Activated CD8-positive, alpha-beta memory T cell treated with anti-CD3 and anti-CD28 coated beads, Interleukin-2, amount 50 U/mL, for 48 hours (primary cell): ENCODE measurements at places on chromosomes 7 and 10.

DNA sequence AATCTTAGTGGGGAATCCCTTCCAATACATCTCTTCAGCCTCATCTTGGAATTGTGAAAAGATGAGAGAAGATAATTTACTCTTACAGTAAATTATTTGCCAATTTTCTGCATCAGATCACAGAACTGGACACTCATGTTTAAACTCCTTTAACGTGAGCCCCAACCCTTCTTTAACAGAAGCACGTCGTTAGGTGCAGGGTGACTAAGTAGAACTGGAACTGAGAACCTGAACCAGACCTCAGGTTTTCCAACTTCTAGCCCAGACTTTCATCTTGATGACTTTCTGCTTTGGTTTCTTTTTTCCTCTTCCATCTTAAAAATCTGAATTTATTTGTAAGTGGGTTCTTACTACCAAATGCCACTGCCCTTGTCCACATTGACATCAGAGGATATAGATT is 57.2 kb upstream of the LYZL2 start:
- DNase-seq = no peak

GRCh38 chr10:124912101-124912886 is 29.6 kb upstream of the ZRANB1 start:
- DNase-seq = no peak

GRCh38 chr10:123301077-123301857 is 147.1 kb downstream of the BUB3 start:
- no peak for DNase-seq

GRCh38 chr10:13512564-13512963 is 16.2 kb downstream of the BEND7 start:
- no peak for DNase-seq

- no peak for DNase-seq
These were observed 123.6 kb downstream of the RNF216 start for GRCh38 chr7:5657901-5658300.

GRCh38 chr10:1411451-1411850 is 325.9 kb downstream of the ADARB2 start:
- DNase-seq = no peak

GRCh38 chr10:118511711-118512110 is 83.7 kb downstream of the PRLHR start:
- no peak for DNase-seq

- no peak for DNase-seq
These were observed 7.4 kb downstream of the TTYH3 start for GRCh38 chr7:2639181-2639681.

GRCh38 chr7:132424821-132425724 is 151.2 kb downstream of the PLXNA4 start:
- no peak for DNase-seq

DNA sequence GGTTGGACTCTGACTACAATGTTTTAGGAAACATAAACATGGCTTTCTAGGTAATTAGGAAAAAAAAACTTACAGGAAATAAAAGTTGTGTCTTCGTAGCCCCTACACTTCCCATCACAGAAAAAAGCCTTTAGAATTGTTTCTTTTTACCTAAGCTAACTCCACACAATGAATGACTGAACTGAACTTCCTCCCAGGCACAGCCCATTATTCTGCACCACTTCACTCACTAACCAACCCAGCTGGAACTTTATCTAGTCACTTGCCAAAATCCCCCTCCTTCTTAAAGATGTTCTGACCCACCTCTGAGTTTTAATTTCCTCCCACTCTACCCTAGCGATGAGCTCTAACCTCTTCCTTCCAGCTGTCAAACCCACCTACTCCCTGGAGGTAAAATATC is 91.7 kb upstream of the MEOX2 start:
- DNase-seq = no peak

GRCh38 chr10:16792675-16793074 is 24.5 kb downstream of the RSU1 start:
- DNase-seq = no peak

GRCh38 chr10:131856441-131857094 is 44.2 kb upstream of the PPP2R2D start:
- no peak for DNase-seq

DNA sequence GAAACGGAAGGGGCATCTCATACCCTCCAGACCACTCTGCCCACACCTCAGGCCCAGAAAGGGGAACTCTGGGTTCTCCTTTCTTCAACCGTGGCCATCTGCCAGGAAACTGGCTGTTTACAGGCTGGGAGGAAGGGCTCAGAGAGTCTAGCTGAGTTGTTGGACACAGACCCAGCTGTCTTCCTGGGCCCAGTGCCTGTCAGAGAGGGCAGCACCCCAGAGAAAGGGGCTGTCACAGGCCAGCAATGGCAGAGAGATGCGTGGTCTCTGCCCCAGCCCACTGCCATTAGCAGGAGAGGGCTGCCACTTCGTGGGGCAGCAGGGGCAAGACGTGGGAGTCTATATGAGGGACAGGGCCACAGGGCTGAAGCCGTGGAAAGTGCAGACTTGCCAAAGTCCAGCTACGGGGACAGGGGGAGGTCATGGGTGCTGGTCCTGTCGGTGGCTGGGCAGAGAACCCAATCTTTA is 11.0 kb downstream of the GRID1 start:
- no peak for DNase-seq

- DNase-seq = no peak
These were observed 10.5 kb upstream of the EDRF1 start for GRCh38 chr10:125708971-125709503.

DNA sequence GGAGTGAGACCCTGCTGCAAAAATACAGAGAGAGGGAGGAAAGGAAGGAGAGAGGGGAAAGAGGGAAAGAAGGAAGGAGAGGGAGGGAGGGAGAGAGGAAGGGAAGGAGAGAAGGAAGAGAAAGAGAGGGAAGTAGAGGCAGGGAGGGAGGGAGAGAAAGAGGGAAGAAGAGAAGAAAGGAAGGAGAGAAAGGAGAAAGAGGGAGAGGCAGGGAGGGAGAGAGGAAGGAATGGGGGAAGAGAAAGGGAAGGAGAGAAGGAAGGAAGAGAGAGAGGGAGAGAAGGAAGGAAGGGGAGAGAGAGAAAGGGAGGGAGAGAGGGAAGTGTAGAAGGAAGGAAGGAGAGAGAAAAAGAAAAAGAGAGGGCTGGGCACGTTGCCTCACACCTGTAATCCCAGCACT is 121.7 kb downstream of the TMEM130 start:
- DNase-seq = no peak

- DNase-seq = no peak
These were observed 607.8 kb downstream of the PTPRN2 start for GRCh38 chr7:157979636-157980340.

GRCh38 chr7:101917566-101917965 is 100.1 kb downstream of the CUX1 start:
- no peak for DNase-seq

DNA sequence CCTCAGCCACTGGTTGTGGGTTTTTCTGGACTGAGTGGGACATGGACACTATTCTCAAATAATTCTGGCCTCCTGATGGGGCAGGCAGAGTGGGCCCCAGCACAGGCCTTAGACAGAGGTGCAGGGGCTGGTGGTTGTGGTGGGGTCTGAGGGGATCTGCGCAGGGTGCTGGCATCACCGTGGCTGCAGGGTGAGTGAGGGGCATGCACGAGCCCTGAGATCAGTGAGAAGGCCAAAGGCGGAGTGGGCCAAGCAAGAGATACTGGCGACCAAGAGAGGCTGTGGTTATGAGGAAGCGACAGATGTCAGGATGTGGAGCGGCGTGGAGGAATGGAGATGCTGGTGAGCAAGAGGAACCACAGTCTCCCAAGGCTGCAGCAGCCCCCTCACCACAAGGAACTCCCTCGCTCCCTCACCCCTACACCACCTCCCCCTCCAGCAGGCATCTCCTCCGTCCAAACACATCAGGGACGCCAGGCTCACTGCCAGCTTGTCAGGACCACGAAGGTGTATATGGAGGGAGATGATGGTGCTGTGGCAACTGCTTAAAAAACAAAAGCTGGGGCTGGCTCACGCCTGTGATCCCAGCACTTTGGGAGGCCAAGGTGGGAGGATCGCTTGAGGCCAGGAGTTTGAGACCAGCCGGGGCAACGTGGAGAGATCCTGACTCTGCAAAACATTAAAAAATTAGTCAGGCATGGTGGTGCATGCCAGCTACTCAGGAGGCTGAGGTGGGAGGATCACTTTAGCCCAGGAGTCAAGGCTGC is 9.6 kb downstream of the PRF1 start:
- peak; percentile 42 for DNase-seq

DNA sequence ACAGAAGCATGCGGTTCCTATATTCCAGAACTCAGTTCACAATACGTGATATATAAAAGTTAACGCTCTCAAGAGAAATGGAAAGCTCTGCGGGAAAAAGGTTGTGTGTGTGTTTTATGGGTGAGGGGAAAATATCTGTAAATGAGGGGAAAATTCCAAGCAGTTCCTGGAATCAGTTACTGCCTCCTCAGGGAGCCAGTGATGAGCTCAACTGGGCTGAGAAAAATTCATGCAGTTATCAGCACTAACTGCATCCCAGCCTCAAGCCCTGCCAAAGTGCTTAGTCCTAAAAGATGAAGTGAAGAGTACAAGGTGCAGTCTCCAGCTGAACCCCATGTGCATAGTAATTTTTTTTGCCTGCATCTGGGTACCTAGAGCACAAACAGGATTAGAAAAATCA is 191.9 kb downstream of the CDK14 start:
- no peak for DNase-seq

DNA sequence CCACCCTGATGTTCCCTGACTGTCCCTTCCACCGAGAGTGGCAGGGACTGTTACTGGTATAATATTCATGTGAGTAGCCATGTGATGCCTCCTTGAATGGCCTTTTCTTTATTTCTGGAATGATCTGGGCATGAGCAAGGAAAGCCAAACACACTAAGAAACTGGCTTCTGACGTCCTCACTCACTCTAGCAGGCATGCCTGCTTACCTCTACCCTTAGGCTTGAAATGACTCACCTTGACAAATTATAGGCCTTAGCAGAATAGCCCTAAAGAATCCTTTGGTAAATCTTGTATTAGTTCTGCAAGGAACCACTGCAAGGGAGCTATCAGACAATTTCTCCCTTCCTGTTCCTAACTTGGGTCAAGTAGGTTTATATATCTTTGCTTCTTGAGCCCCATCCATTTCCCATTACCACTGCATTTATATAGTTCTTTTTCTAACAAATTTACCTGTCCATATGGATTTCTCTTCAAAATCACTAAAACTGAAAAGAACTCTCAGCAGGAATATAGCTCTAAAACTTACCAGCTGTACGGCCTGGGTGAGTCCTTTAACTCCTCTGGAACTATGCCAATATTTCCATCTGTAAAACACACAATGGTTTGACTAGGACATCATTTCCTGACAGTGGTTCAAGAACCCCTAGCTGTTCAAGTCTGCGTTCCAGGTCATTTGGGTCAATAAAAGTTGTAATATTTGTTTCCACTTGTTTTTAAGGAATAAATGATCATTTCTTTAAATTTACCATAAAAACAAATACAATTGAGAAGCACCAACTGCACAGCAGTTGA is 13.0 kb upstream of the NDUFA5 start:
- DNase-seq = no peak

GRCh38 chr7:29468196-29468595 is 95.4 kb upstream of the PRR15 start:
- DNase-seq = no peak

- DNase-seq = no peak
These were observed 508.7 kb upstream of the SEMA3D start for GRCh38 chr7:85695533-85695932.

GRCh38 chr7:144019457-144019856 is 19.3 kb downstream of the OR6B1 start:
- no peak for DNase-seq

GRCh38 chr10:104880624-104881398 is 239.7 kb downstream of the SORCS3 start:
- no peak for DNase-seq

GRCh38 chr7:15440482-15440881 is 121.3 kb downstream of the AGMO start:
- no peak for DNase-seq

DNA sequence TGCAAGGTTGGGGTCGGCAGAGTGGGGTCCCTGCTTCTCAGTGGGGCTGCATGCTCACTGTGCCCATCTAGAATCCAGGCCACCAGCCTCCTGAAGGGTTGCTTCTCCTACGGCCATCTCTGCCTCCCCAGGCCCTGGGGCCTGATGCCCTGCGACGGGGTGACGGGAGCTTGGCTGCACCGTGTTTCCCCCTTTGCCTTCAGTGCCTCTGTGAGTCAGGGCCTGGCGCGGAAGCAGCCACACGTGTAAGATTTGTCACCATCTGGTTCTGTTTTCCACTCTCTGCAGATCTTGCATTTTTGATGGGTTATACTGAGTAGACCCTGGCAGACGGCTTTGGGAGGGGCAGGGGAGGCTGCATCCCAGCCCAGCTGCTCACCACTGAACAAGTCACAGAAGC is 7.2 kb downstream of the ADAMTS14 start:
- no peak for DNase-seq

DNA sequence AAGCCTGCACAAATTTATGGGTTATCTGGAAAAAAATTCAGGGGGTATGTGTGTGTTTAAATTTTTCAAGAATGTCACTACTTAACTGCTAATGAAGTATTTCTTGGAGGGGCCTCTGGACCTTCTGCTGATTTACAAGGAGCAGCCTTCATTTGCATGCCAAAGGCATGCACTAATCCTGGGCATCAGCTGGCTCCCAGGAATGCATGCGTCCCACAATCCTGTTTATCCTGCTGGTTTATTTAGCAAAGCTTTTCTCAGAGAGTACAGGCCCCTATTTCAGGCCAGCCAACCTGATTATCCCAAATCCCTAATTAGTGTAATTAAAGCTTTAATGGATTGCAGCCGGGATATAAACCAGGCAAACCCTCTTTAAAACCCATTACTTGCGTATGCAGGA is 170.4 kb downstream of the TAX1BP1 start:
- no peak for DNase-seq

GRCh38 chr7:657565-658119 is 68.9 kb upstream of the DNAAF5 start:
- no peak for DNase-seq

- DNase-seq = no peak
These were observed 388.6 kb upstream of the C7orf33 start for GRCh38 chr7:148201992-148202391.

DNA sequence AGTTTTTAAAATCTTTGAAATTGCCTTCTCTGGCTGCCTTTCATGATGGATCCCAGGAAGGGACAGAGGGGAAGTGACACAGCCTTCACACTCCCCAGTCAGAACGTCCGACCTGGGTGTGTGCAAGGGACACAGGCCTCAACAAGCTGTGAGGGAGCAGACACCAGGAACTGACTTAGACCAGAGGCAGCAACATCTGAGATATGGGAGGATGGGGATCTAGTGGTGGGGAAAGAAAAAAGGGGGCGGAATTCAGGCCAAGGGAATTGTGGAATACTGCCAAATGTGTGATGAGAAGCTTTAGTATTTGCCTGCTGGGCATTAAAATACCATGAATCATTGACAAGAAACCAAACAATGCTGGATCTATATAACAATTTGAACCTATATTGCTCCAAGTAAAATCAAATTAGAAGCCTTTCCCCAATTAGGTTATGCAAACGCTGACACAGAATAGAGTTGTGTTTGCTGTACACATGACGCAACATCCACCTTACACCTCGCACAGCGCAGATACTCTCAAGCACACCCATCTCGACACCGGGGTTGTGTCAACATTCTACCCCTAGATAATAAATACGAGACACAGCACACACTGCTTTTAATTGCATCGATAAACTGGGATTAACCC is 17.2 kb upstream of the MNX1 start:
- peak; percentile 29 for DNase-seq
